ENCODE measurements at places on chromosomes 4 and X.

DNA sequence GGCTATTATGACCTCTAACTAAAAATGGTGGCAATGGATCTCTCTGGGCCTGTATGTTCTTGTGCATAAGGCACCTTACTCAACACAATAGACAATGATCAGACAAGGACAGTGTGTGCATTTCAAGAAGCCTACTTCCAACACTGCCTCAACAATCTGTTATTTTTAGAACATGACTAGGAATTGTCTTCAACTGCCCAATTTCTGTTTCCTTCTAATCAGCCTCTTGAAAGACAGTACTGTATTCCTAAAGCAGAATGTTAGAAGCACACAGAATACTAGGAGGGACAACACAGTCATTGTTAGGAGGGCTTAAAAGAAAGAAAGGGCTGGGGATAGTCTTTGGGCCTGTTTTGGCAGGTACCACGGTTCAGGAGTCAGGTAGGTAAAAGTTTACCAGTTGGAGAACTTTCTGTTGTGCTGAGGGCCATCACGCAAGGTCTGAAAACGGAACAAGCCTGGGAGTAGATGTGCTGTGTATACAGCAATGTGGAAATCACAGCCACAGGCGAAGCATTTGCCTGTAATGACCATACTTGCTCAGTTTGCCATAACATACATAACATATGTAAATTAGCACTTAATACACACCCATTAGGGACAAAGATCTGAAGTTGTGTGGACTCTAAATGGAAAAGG lies 100.8 kb upstream of the ATXN3L start:
- no peak for DNase-seq

DNA sequence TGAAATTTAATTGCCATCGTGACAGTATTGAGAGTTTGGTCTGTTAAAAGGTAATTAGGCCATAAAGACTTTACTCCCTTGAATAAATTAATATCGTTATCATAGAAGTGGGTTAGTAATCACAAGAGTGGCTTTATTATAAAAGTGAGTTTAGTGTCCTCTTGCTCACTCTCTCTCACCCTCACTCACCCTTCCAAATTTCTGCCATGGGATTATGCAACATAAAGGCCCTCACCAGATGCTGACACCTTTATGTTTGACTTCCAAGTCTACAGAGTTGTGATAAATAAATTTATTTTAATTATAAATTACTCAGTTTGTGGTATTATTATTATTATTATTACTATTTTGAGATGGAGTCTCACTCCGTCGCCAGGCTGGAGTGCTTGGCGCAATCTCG lies 1070.8 kb downstream of the PCDH18 start:
- no peak for DNase-seq

DNA sequence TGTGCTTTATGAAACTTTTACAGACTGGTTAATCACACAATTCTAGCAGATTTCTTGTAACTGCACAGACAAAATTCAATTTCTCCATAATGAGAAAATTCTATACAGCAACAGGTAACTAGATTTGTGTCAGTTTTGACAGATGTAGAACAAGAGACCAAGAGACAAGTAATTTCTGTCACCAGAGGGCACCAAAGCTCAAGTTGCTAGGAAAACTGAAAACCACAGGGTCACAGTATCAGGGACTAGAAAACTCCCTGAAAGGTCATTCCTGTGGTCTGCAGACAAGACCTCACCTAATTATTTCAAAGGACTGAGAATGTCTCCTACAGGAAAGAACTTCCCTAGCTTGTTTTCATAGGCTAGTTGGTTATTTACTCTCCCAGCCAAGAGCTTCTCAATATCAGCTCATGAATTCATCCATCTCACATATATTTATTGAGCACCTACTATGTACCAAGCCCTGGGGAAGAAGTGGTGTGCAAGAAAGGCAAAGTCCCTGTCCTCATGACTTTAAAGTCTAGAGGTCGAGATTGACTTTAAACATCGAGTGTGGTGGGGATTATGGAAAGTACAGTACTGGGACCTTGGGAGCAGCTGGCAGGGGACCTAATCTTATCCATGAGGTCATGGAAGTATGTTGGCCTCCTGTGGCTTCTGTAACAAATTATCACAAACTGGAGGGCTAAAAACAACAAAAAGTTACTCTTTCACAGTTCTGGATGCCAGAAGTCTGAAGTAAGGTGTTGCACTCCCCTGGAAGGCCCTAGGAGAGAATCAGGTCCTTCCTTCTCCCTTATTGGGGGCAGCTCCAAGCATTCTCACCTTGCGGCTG lies 47.8 kb upstream of the SETD7 start:
- DNase-seq: no peak

DNA sequence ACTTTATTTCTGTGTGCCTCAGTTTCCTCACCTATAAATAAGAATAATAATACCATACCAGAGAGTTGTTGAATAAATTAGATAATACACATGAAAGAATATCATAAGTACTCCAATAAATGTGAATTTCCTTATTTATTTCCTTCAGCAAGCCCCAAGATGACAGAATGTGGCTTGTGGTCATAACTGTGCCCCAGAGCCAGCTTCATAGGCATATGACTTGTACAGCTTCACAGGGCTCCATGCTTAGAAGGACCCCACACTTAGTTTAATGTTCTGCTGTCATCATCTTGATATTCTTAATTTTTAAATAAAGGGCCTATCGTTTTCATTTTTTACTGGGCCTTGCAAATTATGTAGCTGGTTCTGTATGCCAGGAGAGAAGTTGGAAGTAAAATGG lies 25.3 kb downstream of the VSIG4 start:
- DNase-seq: no peak

GRCh38 chr4:89336818-89337420 lies 29.3 kb upstream of the GPRIN3 start:
- no peak for DNase-seq

- DNase-seq: no peak
Observed at GRCh38 chr4:165325732-165326512, 1.5 kb upstream of the MSMO1 start.

DNA sequence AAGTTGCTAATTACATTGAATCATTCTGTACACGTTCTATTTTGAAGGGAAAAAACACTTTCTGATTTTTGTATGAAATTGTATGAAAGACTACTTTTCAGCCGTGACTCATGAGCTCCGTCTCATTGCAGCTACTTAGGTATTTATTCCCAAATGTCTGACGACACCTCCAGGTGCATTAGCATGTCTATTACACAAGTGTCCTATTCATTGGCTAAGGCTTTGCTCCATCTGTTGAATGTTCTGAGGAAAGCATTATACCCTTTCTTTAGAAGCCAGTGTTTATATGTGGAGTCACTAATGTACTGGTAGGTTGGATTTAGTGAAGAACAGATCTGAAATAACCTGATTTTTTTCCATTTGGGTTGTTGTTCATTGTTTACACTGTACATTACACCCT lies 51.8 kb downstream of the MAP7D3 start:
- DNase-seq: no peak

GRCh38 chr4:186982160-186982559 lies 258.5 kb upstream of the FAT1 start:
- DNase-seq: no peak

DNA sequence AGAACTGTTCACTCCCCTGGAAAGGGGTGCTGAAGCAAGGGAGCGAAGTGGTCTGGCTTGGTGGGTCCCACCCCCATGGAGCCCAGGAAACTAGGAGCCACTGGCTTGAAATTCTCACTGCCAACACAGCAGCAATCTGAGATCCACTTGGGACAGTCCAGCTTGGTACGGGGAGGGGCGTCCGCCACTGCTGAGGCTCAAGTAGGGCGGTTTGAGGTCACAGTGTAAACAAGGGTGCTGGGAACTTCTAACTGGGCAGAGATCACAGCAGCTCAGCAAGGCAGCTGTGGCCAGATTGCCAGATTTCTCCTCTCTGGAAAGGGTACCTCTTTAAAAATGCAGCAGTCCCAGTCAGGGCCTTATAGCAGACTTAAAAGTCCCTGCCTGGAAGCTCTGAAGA lies 53.9 kb upstream of the GALNTL6 start:
- DNase-seq: no peak

- DNase-seq: no peak
Observed at GRCh38 chr4:53702334-53703266, 111.3 kb upstream of the LNX1 start.

DNA sequence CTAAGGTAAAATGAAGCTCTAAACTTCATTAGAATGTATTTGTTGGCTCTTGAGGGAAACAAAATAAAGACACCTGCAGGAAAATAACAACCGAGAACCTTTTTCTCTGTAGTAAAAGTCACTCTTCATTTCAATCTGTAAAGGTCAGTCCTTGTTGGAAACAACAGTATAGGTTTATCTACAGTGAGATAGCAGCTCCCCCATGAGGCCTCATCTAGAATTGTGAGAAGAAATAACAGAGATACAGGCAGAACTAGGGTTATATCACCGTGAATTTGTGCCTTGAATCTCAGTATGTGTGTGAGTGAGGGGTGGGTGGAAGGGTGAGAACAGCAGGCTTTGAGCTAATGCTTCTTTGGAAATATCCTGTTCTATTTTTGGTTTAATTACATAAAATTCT lies 107.8 kb upstream of the FMR1 start:
- DNase-seq: no peak

DNA sequence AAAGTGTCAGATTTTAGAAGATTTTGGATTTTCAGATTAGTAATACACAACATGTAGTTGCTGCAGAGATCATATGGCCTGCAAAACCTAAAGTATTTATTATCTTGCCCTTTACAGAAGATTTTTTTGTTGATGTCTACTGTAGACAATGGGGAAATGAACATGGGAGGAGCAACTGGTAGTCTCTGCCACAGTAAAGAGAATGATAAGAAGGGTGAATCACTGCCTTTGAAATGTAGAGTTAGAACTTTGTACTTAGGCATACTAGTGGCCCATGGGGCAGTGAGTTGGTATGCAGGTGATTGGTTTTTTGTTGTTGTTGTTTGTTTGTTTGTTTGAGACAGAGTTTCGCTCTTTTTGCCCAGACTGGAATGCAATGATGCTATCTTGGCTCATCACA lies 50.1 kb downstream of the GAB1 start:
- no peak for DNase-seq

DNA sequence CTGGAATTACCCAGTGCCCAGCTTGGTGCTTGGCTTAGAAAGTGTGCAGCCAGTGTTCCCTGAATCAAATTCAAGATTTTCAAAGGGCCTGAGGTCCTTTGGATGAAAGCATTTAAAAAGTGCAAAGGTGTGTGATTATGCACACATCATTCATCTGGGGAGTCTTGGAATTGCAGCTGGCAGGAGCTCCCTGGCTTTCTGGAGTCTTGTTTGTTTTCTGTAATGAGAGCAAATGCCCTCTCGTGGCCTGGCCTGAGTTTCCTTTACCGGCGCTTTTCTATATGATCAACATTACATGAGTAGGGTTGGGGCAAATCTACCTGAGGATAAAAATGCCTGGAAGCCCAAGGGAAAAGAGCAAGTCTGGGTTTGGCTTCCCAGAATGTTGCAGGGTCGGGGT lies 24.6 kb upstream of the SORCS2 start:
- no peak for DNase-seq

- no peak for DNase-seq
Observed at GRCh38 chrX:36534900-36535299, 473.3 kb upstream of the FAM47C start.

DNA sequence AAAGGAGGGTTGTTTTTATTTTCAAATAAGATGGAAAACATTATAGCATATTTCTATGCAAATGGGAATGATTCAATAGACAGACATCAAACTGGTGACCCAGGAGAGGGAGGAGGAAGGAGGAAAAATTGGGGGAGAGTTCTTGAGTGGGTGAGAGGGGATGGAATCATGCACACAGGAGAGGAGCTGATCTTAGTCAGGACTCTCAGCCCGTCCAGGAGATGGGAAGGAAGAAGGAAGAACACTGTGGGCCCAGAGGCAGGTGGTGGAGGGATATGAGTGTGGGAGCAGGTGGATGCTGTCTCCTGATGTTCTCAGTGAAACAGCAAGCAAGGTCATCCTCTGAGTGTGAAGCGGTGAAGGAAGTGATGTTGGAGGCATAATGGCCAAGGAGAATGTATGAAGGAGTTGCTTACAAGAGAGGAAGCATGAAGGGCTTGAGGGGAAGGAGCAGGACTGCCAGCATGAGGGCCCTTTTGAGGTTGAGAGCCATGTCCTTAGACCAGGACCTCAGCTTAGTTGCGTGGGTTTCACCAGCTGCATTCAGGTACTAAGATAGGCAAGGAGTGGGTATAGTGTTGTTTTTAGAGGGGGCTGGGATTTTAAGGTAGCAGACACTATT lies 161.7 kb upstream of the NAP1L5 start:
- DNase-seq: no peak

GRCh38 chrX:55039471-55039870 lies 8.7 kb upstream of the ALAS2 start:
- no peak for DNase-seq

DNA sequence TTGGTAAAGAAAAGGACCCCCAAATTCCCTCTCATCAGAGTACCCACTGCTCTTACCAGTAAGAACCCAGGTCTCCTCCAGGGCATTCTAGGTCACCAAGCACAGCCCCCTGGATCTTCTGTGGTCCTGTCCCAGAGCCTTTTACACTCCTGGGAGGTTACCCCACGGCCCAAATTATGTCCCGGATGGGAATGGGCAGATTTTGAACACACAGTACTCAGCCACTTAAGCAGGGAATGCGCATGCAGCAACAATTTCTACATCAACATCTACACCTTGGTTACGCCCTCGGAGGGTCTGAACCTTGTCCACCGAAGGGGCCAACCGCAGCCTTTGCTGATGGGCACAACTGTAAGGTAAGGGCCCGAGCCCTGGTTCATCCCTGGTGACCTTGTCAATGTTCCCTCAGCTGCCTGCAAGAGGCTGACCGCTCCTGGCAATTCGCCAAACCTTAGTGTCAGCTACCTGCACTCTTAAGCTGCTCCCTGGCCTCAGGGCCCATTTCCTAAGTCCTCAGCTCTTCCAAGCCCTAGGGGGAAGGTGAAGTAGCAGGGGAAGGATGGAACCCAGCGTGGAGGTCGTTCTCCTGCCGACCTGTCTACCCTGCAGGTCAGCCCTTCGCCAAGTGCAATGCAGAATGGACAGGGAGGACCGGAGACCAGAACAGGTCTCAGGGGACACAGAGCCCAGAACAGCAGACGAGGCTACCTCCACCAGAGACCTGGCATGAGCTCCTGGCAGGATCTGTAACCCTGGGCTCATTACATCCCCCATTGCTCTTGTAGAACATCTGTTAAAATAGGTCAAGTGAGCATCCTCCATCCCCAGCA lies 5.9 kb downstream of the TIMP1 start:
- DNase-seq: no peak

- DNase-seq: no peak
Observed at GRCh38 chr4:4599481-4600275, 57.8 kb upstream of the STX18 start.

DNA sequence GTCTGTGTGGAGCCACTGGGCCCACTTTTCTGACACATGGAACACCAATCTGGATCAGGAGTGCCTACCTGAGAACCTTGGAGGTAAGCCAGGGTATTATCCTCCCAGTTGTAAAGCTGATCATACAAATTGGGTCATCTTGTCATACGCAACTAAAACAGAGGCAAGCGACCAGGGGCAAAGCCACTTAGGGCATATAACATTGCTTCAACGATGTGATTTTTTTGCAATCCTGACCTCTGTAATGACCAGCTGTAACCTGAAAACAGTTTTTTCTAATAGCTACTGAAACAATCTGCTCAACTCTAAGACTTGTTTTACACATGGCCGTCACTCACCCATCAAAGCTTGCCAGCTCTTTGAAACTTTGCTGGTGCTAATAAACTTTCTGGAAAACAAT lies 261.5 kb upstream of the AGTR2 start:
- DNase-seq: no peak
